Kidney (tissue), 22 donors: ENCODE measurements at places on chromosomes 13 and 19.

DNA sequence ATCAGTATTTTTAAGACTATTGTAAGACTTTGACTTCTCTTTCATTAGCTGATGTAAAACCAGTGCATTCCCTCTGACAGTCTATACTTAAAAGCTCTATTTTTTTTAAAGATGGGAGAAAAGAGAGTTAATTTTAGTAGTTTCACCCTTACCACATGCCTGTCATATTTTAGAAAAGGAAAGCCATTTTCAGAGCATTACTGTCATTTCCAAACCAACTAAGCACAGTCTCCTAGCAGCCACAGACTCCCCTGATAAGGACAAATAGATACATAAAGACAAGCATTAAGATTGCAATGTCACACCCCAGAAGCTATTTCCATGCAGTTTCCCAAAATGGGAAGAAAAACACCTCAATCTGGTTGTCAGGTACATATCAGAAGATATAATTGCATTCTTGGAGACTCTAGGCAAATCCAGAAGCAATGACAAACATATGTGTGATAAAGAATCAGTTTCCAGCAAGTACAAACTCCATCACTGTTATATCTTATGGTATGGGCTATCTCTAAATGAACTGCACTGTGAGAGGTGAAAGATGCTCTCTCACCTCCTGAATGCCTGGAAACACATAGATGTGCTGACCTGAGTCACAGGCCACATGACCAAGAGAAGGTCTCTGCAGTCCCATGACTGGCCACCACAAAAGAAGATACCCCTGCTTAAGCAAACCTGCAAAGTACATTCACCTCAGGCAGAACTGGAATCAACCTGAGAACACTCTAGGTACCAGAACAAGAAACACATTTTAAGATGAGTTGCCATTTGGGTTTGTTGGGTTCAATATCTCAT, 303.3 kb downstream of the POU4F1 start:
- no peak for DNase-seq

DNA sequence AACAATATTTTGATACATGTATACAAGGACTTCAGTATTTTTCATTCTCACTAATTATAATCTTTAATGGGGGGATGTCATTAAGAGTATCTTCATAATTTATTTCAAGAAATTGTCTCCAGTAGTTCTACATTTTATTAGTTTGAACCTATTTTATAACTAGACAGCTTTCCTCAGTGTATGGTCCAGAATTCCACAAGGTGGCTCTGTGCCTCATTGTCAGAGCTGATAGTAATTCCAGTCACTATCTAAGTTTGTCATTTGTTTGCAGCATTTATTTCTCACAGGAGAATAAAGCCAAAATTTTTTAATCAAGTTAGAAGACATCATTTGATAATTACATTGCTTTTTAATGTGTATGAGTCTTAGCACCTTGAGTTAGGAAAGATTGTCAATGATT, 1633.0 kb upstream of the PCDH20 start:
- DNase-seq = no peak

DNA sequence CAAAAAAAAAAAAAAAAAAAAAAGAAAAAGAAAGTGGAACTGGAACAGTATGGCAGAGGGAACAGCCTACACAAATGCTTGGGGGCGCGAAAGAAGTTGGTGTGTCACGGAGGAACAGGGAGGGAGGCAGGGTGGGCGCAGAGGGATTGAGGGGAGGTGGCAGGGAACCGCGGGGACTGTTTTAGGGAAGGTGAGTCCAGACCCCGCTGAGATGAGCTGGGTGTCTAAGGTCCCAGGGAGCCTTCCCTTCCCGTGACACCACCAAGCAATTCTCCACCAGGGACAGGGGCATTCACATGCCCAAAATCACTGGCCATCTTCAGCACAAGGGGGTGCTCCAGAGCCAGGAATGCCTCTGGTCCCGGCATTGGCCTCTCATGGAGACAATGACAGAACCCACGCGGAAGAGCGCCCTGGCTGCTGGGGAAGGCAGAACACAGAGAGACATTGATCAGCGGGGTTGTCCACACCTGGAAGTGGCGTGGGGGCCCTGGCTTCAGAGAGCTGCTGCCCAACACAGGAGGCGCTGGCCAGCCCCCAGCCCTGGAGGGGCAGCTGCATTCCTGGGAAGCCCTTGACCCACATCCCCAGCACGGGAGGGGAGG, 6.9 kb downstream of the PEAK3 start:
- DNase-seq = peak; percentile 84

GRCh38 chr13:52421216-52421615, 15.2 kb upstream of the THSD1 start:
- no peak for DNase-seq

DNA sequence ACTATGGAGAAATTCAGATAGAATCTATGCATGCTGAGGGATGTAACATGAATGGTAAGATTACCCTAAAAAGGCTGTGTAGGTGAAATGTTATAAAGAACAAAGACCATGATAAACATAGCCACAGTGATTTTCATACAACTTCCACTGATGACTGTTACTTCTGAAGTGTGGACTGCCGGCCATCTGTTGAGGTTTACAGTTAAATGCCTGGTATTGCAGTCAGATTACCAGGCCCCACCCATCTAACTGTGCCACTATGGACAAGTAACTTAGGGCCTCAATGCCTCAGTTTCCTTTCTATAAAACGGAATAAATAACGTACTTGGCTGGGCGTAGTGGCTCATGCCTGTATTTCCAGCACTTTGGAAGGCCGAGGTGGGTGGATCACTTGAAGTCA, 395.6 kb downstream of the KLF12 start:
- no peak for DNase-seq

- DNase-seq = no peak
Observed at GRCh38 chr19:33887891-33888290, 91.2 kb downstream of the KCTD15 start.

- peak; percentile 84 for DNase-seq
Observed at GRCh38 chr13:48783181-48783630, 129.5 kb downstream of the CYSLTR2 start.

DNA sequence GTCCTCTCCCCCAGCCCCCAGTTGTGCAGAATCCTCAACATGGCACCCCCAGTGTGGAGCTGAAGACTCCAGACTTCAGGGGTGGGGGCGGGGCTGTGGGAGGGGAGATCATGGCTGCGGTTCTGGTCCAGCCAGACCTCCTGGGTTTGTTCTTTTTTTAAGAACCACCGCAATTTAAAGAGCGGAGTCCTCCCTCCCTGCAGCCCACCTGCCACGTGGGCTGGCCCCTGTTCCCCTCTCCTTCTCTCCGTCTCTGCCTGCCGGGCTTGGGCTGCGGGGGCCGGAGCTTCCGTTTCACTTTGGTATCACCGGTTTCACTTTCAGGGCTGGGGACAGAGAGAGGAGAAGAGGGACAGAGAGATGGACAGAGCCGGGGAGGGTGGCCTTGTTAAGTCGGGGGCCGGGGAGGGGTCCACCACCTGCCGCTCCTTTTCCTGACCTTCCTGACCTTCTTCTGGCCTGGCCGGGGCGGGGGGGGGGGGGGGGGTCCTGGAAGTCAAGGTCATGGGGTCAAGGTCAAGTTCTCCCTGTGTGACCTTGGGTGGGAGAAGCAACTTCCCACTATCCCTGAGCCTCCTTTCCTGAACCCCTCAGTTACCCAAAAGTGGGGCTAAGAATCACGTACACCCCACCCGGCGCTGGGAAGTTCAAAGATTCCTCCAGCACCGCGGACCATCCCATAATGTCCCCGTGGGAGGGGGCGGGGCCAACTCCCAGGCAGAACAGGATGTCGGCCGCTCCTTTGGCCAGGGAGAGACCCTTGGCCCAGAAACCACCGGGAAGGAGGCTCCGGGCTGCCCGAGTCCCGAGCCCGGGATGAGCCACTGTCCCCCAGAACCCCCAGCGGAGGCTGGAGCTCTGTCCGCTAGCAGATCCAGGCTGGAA, 11.3 kb upstream of the ZBTB7A start:
- peak; percentile 90 for DNase-seq

DNA sequence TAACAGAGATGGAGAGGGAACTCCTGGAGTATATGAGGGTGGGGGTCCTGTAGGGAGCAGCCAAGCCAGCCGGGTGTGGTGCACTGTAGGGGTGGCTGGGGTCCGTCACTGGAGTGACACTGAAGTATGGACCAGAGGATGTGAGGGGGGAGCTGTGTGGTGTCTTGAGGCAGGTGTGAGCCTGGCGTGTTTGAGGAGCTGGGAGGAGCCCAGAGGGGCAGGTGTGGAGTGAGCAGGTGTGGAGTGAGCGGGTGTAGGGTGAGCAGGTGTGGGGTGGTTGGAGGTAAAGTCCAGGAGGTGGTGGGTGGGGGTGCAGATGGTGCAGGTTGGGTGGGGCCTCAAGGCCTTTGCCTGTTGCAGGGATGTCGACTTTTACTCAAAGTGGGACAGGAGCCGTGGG, 5.9 kb downstream of the B3GNT8 start:
- DNase-seq = no peak

DNA sequence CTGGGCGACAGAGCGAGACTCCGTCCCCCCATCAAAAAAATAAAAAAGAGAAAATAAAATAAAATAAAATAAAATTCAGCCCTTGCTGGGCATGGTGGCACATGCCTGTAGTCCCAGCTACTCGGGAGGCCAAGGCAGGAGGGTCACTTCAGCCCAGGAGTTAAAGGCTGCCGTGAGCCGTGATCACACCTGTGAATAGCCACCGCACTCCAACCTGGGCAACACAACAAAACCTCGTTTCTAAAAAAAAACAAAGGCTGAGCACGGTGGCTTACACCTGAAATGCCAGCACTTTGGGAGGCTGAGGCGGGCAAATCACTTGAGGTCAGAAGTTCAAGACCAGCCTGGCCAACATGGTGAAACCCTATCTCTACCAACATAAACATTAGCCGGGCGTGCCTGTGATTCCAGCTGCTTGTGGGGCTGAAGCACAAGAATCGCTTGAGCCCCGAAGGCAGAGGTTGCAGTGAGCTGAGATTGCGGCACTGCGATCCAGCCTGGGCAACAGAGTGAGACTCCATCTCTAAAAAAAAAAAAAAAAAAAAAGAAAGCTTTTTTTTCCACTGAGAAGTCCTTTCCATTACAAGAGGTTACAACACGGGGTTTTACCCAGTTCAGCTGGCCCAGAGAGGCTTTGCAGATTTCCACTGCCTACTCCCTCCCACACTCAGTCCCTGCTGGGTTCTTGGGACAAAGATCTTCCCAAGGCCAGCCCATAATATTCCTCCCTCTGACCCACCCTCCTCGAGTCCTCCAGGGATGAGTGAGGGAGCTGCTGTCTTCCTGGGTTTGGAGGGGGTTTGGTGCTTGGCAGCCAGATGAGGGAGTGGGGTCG, 6.4 kb downstream of the ANGPTL4 start:
- DNase-seq = peak; percentile 42

GRCh38 chr19:5953680-5954213, 24.2 kb downstream of the RANBP3 start:
- DNase-seq = peak; percentile 32

DNA sequence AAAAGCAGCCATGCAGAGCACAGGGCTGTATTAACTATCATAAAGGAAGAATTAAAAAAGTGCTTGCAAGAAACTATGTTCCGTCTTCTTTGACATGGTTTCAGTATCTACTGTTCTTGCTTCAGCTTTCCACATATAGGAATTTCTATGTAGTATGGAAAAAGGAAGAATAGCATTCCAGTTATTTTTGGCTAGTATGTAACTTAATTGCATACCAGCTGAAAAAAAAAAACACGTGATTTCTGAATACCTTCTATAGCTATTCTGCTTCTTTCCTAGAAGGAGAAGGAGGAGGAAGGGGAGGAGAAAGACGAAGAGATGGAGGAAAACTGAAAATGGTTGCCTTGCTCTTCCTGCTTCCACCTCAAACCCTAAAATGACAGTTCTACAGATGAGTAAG, 619.0 kb downstream of the KCTD12 start:
- DNase-seq = no peak

DNA sequence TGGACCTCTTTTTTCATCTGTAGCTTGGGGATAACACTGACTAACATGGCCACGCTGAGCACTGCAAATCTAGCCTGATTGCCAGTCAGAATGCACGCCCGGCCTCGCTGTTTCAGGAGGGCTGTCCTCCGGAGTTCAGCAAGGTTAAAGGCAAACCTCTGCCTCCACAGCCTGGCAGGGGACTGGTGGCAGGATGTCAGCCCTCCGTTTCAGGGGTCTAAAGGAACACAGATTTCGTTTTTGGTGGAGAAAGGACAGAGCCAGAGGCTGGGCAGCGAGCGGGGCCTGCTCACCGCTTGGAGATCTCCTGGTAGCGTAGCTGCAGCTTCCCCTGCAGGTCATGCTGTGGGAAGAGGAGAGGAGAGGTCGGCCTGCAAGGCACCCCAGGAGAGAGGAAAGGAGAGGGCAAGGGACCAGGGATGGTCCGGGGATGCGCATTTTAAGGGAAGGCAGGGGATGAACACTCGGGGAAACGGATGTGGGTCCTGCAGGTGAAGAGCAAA, 560 bp downstream of the NDUFA7 start:
- DNase-seq = no peak

- peak; percentile 93 for DNase-seq
Observed at GRCh38 chr19:56837492-56838023, 3.0 kb downstream of the PEG3 start.

- no peak for DNase-seq
Observed at GRCh38 chr13:92952161-92952560, 274.4 kb upstream of the GPC6 start.

DNA sequence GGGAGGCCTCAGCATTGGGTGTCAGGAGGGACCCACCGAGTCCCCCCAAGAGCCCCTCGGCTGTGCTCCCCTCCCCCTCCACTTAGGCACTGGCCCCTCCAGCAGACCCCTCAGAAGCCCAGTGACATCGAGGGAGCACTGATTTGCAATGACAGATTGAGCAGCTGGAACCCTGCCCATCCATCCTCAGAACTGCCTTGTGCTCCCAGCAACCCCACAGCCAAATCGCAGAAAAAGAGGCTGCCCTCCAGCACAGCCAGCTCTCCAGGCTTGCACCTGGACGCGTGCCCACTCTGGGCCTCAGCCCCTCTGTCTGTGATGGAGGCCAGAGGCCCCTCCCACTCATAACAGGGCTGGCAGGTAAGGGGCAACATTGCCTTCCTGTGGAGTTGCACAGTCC, 123.2 kb upstream of the VSTM2B start:
- no peak for DNase-seq

DNA sequence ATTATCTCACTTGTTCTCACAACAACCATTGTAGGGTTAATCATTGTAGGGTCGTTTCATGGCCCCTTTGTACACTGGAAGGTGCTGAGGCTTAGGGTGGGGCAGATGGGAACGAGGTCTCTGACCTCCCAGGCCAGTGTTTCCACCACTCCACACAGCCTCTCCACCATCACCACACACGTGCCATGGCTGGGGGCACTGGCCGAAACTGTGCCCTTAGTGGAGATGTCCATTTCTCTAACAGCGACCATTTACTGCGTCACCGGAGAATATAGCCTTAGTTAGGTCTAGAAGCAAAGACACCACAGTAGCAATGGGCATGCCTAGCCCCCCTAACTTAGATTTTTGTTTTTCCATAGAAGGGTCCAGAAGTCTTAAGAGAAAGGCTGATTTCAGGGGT, 36.5 kb downstream of the COL4A1 start:
- DNase-seq = no peak

GRCh38 chr19:16018801-16019551, 57.3 kb upstream of the TPM4 start:
- DNase-seq = peak; percentile 23

DNA sequence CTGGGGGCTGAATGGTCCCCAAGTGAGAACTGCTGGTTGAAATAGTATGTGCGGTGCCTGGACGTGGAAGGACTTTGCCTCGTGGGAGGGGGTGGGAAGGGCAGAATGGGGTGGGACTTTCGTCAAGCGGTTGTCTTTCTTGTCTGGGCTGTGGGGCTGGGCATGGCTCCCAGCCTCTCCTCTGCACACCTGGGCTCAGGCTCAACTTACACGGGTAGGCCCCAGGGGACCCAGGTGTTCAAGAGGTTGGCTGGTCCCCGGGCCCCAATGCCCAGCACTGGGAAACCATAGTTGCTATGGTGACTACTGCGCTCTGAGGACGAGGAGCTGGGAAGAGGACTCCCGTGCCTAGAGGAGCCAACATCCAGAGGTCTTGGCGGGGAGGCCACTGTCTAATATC, 7.3 kb downstream of the NWD1 start:
- DNase-seq = no peak
